ENCODE measurements at places on chromosomes 6 and 20.

GRCh38 chr20:41173791-41174341 lies 36.5 kb downstream of the PLCG1 start:
- no peak for DNase-seq

GRCh38 chr6:125665295-125665814 lies 84.1 kb upstream of the HEY2 start:
- DNase-seq: no peak

GRCh38 chr6:119545245-119545644 lies 195.7 kb upstream of the MAN1A1 start:
- DNase-seq: no peak

DNA sequence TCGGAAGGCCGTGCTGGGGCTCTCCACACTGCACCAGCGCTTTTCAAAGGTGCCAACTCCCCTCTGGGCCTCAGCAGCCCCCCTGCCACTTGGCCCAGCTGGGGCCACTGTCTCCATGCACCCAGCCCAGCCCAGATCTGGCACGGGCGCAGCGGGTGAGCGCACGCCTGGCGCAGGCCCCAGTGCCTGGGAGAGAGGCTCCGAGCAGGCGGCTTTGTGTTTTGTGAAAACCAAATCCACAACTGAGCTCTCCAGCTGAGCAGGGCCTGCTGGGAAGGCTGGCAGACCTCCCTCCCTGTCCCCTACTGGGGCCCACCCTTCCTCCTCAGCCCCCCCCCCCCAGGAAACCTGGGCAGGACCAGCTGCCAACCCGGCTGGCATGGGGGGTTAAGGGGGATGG lies 17.0 kb downstream of the MDGA1 start:
- no peak for DNase-seq

DNA sequence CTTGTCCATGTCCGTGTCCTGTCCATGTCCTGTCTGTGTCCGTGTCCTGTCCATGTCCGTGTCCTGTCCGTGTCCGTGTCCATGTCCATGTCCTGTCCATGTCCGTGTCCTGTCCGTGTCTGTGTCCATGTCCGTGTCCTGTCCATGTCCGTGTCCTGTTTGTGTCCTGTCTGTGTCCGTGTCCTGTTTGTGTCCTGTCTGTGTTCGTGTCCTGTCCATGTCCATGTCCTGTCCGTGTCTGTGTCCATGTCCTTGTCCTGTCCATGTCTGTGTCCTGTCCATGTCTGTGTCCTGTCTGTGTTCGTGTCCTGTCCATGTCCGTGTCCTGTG lies 55.0 kb upstream of the BHLHE23 start:
- no peak for DNase-seq

GRCh38 chr6:101907356-101908217 lies 514.1 kb downstream of the GRIK2 start:
- no peak for DNase-seq

DNA sequence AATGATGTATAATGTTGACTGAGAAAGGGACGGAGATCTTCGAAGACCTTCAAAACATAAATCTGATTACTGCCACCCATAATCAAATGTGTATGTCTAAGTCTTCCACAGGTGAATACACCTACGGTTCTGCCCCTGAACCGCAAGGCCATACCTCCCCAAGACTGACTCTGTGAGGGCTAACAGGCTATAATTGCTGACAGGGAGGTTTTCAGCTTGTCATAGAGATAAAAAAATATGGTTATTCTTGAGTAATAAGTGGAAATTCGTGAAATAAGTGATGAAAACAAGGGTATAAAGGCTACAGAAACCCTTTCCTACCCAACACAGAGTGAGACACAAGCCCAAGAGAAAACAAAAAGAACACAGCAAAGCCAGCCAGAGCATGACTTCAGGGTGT lies 188.9 kb downstream of the ATXN1 start:
- no peak for DNase-seq

DNA sequence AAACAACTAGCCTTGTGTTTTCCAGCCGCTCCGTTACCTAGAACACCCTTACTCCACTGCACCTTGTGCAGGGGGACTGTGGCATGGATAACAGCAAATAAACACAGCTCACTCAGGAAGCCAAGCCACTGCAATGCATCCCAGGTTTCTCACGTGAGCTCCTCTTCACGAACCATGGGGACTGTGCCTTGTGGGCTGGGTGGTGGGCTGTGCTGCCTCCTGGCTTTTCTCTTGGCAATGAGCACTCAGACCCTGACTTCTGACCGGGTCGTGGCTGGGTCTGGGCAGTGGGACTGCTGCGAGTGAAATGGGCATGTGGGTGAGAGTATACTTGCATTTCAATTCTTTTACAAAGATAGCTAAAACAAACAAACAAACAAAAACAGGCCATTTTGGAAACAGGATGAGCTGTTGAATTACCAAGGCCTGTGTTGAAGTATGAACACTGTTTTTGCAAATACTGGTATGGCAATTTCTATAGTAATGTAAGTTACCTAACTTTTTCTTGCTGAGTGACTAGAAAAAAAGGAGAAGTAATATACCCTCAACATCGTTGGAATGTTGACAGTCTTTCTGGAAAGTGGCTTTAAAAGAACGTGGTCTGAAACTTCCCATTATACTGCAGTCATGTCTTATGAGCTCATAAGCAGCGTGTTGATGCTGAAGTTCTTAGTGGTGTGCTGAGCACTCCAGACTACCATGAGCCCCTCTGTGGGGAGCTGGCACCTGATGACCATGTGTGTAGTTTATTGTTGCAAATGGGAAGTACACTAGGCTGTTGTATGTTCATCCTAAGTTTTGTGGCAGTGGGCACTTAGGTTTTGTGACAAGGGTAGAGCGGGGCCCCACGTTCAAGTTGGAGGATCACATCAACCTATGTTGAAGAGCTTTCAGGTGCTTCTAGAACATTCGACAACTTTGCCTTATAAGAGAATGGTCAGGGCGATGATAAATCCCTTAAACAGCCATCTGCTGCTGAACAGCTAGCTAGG lies 120.4 kb downstream of the ARMC2 start:
- no peak for DNase-seq

GRCh38 chr20:59752101-59752586 lies 147.8 kb downstream of the PHACTR3 start:
- no peak for DNase-seq

DNA sequence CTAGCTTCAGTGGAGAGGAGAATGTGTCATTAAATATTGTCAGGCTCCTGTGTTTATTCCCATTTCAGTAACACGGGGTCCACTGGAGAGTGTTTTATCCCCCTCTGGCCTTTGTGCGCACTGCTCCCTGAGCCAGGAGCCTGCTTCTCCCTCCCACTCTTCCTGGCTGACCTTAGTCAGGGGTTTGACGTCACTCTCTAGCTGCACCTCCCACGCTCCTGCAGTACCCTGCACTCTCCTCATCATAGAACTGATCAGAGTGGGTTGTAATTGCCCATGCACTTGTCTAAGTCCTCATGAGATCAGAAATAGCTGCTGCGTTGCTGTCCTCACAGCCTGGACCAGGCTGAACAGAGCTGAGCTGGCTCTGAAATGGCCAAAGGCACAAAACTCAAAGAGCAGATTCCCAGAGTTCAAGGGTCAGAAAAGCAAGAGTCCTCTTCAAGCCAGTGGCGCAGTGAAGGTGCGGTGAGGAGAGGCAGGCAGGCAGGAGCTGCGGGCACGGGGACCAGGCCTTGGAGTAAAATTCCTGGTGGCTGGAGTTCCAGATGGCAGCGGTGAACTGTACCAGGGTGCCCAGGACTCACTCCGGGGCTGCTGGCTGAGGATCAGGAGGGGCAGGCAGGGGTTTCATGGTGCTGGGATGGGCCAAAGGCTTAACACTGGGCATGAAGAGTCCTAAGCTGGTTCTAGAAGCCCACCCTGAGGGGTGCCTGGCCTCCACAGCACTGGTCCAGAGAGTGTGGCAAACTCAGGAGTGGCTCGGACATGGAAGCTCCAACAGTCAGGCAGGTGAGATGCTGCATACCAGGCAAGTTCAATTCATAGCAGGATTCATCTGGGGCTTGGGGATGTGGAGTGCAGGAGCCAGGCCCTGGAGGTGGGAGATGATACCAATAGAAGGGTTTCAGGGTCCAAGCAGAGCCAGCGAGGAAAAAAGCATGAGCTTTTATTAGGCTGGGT lies 170.9 kb downstream of the SCP2D1 start:
- no peak for DNase-seq

DNA sequence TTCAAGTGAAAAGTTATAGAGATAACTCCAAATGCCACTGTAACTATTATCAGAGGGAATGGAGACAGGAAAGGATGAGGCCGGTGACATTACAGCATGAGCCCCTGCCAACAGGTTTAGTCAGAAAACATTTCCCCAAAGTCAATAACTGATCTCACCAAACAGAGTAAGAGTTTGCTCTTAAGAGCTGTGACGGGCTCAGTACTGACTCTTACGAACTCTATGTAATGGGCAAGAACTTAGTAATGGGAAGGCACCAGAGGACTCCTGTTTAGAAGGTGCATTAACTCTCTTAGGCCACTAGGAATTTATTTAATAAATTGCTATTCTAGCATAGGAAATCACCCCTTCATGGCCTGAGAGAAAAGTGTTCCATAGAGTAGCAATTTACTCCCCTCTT lies 76.8 kb downstream of the SAMD5 start:
- DNase-seq: no peak

DNA sequence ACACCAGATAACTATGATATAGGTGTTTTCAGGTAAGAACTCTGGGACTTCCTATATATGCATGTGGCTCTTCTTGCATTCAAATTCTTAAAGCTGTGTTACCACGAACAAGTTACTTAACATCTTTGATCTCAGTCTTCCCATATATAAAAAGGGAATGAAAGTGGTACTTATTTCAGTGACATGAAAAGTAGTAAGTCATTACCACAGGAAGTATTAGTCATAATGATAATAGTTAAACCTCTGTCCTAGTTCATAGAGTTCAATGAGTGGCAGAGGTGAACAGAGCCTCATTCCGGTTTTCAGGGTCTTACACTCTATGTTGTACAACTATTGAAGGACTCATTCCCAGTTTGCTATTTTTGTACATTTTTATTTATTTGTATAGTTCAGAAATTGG lies 237.0 kb downstream of the NKAIN2 start:
- no peak for DNase-seq

- DNase-seq: no peak
These were observed 79.4 kb downstream of the IYD start for GRCh38 chr6:150448221-150448620.
